HepG2 (cell line): ENCODE measurements at places on chromosomes 6 and 20.

DNA sequence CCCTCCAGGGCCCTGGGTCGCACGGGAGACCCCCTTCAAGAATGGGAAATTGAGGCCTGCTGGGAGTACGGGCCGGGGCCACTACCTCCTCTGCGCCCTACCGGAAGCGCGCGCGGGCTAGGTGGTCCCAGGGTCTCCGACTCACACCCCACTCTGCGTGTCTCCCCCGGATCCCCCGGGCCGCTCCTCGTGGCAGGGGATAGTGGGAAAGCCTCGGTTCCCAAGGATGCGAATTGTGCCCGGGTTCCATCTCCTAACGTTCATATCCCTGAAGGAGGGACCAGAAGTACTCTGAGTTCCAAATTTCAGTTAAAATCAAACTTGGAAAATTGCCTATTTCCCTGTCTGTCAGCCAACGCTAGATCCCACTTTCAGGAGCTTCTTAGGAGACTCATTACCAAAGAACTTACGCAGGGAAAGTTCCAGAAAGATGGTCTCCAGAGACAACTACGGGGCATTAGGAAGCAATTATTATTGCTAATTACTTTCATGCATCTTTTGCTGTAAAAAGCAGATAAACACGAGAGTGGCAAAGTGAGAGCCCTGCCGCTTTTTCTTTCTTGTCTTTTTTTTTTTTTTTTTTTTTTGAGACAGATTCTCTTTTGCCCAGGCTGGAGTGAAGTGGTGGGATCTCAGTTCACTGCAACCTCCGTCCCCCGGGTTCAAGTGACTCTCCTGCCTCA is 858 bp downstream of the FAM83D start:
- DNase-seq, result no peak

DNA sequence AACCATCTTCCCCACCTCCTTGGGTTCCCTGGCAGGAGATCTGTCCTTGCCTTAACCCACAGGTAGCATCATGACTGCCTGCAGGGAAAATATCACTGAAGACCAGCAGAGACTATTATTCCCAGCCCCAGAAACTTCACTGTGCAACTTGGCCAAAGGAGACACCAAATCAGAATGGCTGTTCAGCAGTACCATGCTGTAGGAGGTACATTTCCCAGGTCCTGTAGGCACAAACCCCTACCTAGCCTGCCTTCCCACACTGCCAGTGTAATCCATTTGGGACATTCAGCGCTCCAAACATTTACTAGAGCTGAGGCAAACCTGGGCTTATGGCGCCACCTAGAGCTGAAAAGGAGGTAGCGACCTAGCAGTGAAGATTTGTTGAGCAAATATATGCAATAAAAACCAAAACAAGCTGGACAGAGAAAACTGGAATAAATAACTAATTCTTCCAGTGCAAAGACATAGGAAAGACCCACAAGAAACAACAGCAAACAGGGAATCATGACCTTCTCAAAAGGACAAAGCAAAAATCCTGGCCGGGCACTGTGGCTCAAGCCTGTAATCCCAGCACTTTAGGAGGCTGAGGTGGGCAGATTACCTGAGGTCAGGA is 60.3 kb downstream of the VTA1 start:
- DNase-seq, result peak; percentile 67

- DNase-seq, result no peak
Observed at GRCh38 chr20:45368221-45368980, 5.4 kb downstream of the SYS1 start.

DNA sequence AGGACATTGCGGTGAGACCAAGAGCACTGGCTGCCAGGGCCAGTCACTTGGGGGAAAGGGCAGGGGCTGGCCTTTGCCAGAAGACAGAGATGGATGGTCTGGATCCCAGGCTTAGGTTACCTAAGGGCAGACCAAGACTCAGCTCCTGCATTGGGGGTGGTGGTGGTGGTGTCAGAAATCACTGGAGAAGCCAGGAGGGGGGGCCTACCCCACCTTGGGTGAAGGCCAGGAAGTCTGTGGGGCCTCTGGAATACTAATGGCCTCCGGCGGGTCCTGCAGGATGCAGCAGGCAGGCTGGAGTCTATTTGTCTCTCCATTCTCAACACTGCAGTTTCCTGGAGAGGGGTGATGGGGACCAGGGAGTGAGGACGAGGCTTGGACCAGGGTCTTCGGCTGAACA is 32.8 kb downstream of the CD40 start:
- no peak for DNase-seq

GRCh38 chr6:357261-357790 is 34.2 kb upstream of the IRF4 start:
- DNase-seq, result no peak

DNA sequence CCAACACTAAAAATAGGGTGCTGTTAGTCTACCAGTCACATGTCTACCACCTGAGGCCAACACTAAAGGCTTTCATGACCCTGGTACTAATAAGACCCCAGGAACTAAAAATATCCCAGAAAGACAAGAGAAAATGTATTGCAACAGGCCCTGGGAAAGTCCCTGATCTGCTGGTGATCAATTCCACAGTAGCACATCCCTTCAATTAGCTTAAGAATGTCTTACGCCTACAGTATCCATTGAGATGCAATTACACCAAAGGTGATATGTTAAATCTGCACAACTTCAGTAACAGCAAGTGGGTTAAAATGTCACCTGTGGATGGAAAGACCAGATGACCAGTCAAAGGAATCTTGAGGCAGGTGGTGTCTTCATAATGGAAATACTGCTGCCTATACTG is 3.1 kb downstream of the SEMG1 start:
- no peak for DNase-seq

DNA sequence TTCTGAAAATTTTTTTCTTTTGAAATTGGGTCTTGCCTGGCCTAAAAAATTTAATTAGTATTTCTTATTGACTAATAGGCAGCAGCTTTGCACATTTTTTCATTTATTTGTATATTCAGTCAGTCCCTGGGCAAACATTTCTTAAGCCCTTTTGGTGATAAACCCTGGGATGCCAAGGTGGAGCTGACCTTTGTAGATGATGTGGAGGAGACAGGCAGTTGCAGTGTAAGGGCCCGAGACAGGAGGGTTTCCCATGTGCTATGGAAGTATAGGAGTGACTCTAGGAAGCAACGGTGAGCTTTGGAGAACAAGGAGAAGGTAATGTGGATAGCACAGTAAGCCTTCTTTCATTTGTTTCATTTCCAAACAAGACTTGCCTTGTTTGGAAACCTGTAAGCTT is 3.5 kb downstream of the MYBL2 start:
- DNase-seq, result no peak

DNA sequence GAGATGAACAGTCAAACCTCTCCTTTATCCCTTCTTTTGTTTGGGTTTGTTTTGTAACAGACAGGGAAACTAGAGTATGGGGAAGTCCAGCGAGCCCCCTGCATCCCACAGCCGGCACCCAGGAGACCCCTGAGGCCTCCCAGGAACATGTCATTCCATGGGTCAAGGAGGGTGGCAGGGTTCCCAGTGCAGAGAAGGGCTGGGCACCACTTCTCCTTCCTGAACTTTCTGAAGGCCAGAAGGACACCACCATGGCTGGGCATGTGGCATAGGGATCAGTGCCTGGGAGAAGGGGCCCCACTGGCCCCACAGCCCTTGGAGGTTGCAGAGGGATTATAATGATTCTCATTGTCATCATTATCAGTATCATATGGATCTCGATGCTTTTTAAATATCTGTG is 13.9 kb upstream of the CST7 start:
- no peak for DNase-seq

DNA sequence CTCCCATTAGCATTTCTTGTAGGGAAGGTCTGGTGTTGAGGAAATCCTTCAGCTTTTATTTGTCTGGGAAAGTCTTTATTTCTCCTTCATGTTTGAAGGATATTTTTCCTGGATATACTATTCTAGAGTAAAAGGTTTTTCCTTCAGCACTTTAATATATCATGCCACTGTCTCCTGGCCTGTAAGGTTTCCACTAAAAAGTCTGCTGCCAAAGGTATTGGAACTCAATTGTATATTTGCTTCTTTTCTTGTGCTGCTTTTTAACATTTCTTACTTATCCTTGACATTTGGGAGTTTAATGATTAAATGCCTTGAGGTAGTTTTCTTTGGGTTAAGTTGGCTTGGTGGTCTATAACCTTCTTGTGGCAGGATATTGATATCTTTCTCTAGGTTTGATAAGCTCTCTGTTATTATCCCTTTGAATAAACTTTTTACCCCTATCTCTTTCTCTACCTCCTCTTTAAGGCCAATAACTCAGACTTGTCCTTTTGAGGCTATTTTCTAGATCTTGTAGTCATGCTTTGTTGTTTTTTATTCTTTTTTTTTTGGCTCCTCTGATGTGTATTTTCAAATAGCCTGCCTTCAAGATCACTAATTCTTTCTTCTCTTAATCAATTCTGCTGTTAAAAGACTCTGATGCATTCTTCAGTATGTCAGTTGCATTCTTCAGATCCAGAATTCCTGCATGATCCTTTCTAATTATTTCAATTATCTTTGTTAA is 225.0 kb upstream of the ZNF217 start:
- no peak for DNase-seq

- peak; percentile 64 for DNase-seq
Observed at GRCh38 chr6:162856885-162857284, 129.1 kb downstream of the PACRG start.

DNA sequence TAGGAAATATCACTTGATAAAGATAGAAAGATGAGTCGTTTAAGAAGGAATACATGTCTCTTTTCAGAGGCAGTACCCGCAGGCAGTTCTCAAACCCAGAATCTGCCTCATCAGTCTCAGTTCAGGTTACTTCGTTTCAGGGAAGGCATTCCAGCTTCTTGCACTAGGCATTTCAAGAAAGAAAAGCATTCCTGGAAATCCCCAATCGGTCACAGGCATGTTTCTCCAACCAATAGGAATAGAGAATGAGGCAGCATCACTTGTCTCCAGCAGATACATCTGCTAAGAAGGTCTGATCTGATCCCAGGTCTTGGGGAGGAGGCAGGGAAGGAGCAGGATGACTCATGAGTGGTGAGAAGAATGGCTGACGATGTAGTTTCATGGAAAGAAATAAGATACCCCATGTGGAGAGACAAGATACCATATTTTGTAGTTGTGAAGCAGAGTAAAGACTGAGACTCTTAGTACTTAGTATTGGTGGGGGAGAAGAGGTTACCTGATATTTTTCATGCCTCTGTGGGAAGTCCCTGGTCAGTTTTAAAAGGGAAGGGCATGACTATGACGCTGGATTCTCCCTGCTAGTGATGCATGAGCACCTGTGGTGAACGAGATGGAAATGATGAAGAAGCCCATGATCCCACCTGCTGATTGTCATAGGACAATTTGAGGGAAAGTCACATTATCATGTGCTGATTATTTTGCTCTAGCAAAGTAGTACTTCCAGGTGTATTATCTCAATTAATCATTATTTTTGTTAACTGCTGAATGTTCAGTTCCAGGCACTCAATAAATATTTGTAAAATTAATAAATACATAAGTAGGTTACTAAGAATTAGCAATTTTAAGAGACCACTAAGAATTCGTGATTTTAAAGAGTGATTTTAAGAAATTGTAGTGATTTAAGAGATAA is 20.3 kb upstream of the HLA-DRB1 start:
- DNase-seq, result peak; percentile 21

DNA sequence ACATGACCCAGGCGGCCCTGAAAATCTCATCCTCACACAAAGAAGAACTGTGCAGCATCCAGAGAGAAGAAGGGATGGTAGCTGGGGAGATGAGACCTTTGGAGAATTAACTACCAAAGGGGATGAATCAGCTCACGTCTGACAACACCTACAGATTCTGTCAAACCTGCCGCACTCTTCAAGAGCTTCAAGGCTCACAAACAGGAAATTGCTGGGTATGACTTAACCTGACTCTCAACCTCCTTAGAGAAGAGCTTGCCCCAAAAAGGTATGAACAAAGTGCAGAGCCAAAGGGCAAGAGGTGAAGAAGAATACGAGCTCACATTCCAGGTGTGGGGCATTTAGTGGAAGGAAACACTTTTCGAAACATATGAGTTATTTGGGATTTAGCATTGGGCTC is 139.8 kb downstream of the BACH2 start:
- DNase-seq, result no peak

- no peak for DNase-seq
Observed at GRCh38 chr6:1384549-1385128, 4.7 kb upstream of the FOXF2 start.

DNA sequence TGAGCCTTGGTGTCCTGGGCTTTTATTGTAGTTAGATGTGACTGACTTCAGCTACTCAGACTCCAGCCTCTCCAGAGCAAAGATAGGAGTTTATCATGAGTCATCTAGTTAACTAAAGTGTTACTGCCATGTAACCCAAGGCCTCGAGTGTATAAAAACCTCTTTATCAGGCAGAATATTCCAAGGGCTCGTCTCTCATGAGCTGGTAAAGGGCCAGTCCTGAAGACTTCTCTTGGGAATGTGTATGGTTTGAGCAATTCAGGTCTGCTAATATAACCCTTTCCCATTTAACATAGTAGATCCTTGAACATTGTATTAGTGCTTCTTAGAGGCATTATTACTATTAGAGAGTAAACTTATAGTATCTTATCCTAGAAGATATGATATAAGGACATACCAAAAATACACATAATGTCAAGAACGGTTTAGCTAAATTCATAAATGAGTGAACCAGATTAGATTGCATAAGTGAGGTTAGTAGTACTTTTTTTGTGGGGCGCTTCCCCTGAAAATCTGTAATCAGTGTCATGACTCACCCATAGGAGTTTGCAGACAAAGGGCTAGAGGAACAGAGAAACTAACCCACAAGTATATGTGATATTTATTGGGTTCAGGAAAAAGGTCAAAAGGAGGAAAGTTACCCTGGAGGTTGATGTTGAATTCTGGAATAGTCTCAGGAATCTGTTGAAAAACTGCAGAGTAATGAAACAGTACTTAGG is 16.0 kb downstream of the DSE start:
- DNase-seq, result no peak

- peak; percentile 98 for DNase-seq
Observed at GRCh38 chr20:50305636-50306477, 115.2 kb downstream of the CEBPB start.

DNA sequence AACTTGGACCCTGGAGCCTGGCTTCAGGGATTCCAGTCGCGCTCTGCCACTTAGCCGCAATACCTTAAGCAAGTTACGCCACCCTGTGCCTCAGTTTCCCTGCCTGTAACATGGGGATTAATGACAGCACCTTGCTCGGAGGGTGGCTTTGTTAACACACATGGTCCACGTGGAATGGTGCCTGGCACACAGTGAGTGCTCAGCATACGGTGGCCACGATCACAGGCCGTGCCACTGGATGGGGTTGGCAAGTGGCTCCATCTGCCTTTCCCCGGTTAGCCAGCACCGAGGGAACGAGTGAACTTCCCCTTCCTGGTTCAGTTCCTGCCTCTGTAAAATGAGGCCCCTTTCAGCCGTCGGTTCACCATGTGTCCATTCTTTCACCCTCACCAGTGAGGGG is 17.2 kb downstream of the C6orf132 start:
- DNase-seq, result no peak

- no peak for DNase-seq
Observed at GRCh38 chr6:56026455-56027180, 151.2 kb upstream of the BMP5 start.

GRCh38 chr6:150567380-150567779 is 32.3 kb upstream of the PLEKHG1 start:
- peak; percentile 24 for DNase-seq

DNA sequence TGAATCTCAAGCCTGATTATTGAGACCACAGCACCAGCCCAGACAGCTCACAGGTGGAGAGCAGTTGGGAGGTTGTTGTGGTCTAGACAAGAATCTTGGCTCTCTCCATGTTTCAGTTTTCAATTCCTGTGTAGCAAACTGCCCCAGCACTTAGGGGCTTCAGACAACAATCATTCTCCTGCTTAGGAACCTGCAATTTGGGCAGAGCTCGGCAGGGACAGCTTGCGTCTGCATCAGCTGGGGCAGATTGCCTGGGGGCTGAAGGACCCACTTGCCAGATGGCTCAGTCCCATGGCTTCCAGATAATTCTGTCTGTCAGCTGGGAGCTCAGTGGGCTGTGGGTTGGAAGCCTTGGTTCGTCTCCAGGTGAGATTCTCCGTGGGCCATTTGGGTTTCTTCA is 6.9 kb downstream of the TGM6 start:
- DNase-seq, result no peak
